ENCODE measurements at places on chromosomes 16 and 17.

- no peak for DNase-seq
Observed at GRCh38 chr16:59328961-59329360, 594.8 kb upstream of the GOT2 start.

GRCh38 chr17:28093999-28094716, 51.7 kb downstream of the NLK start:
- DNase-seq = no peak

DNA sequence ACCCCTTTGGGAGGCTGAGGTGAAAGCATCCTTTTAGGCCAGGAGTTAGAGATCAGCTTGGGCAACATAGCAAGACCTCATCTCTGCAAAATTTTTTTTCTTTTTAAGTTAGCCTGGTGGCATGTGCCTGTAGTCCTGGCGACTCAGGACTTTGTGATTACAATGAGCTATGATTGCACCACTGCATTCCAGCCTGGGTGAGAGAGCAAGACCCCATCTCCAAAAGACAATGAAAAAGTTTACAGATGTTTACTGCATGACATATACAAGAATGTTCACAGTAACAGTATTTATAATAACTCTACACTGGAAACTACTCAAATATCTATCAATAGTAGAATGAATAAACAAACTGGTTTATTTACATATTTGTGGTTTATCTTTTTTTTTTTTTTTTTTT, 33.1 kb upstream of the CCL22 start:
- no peak for DNase-seq

GRCh38 chr16:16158741-16159374, 64.4 kb downstream of the ABCC6 start:
- no peak for DNase-seq

DNA sequence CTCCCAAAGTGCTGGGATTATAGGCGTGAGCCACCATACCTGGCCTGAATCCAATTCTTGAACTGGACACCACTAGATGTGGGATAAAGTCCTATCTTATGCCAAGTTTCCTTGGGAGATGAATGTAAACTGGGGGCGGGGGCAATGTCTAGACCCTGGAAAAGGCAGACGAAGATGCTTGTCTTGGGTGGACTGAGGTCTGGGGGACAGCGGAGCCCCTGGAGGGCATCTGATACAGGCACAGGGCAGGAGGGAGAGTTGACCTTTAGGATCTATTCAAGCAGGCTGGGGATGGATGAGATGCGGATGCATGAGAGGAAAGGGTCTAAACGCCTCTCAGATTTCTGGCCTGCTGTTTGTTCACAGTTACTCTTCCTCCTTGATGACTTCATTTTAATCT, 11.7 kb downstream of the C1QTNF1 start:
- no peak for DNase-seq

DNA sequence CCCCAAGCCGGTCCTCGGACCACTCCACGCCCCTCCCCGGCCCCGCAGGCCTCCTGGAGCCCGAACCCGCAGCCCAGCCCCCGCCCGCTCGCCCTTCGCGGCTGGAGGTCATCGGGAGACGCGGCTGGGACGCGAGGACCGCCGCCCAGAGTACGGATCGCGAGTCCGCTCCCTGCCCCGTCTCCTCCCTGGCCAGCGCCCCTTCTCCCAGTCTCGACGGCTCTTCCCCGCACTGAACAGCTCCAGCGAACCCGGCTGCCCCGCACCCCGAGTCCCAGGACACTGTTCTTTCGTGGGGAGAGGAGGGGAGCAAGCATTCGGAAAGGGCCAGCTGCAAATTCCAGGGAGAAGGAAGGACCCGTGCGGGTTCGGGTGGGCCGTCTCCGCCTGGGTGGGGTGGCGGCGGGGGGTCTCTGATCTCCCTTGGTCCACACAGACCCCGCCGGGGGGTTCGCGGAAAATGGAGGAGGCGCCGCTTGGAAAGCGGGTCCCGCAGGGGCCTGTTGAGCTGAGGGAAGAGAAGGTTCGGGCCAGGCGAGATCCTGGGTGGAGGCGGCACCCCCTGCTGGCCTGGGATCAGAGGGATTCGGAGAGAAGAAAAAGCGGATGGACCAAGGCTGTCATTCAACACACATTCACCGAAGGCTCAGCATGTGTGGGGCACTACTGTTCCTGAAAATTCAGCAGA, 632 bp upstream of the RTN4RL1 start:
- no peak for DNase-seq

- no peak for DNase-seq
Observed at GRCh38 chr17:67585077-67585602, 132.6 kb upstream of the NOL11 start.

DNA sequence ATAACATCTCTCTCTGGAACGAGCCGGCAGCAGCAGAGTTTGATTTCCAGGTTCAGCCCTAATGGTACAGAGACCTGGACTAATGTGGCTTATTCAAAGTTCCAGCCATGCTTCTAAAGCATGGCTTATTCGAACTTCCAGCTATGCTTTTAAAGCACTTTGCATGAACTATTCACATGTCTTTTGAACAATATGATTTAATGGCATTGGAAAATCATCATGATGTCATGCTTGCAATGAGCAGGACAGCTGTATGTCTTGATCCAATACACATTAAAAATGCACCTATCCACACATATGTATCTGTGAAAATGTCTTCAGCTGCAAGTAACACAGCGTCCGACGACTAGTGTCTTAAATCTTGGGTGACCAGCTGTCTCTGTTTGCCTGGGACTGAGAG, 85.7 kb downstream of the MARF1 start:
- DNase-seq = no peak

DNA sequence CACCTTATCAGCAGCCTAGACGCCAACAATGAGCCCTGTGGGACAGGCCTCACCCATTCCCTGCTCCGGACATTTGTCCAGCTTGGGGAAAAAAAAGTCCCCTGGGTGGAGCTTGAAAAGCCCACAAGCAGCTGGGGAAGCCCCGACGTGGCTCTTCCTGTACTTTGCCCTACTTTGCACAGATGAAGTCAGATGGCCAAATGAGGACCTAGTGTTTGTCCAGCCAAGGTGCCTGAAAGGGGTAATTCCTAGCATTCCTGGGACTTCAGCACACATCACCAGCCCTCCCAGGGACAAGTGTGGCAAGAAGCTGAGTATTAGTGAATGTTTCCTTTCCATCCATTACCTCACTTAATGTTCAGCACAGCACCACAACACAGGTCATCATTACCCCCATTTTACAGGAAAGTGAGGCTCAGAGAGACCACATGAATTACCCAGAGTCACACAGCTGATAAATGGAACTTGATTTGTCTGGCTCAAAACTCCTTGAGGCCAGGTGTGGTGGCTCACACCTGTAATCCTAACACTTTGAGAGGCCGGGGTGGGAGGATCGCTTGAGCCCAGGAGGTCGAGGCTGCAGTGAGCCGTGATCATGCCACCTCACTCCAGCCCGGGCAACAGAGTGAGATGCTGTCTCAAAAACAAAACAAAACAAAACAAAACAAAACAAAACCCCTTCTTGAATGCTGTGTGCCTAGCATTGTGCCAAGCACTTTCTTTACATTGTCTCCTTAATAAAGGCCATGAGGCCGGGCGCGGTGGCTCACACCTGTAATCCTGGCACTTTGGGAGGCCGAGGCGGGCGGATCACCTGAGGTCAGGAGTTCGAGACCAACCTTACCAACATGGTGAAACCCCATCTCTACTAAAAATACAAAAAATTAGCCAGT, 19.9 kb upstream of the PLLP start:
- no peak for DNase-seq

GRCh38 chr16:78988361-78988969, 612.1 kb downstream of the MAF start:
- no peak for DNase-seq

GRCh38 chr17:40312131-40312731, 3.3 kb downstream of the RARA start:
- no peak for DNase-seq

Data from activated CD4-positive, alpha-beta T cell treated with anti-CD3 and anti-CD28 coated beads, Interleukin-2, amount 50 U/mL, for 24 hours (primary cell).